Stimulated activated CD8-positive, alpha-beta memory T cell treated with anti-CD3 and anti-CD28 coated beads, Interleukin-12 subunit alpha, Interleukin-12 subunit beta, amount 100 ng/mL, for 4 hours (primary cell): ENCODE measurements at places on chromosomes 5 and 9.

- no peak for DNase-seq
Measured at GRCh38 chr9:125835655-125836054, 88.5 kb downstream of the PBX3 start.

DNA sequence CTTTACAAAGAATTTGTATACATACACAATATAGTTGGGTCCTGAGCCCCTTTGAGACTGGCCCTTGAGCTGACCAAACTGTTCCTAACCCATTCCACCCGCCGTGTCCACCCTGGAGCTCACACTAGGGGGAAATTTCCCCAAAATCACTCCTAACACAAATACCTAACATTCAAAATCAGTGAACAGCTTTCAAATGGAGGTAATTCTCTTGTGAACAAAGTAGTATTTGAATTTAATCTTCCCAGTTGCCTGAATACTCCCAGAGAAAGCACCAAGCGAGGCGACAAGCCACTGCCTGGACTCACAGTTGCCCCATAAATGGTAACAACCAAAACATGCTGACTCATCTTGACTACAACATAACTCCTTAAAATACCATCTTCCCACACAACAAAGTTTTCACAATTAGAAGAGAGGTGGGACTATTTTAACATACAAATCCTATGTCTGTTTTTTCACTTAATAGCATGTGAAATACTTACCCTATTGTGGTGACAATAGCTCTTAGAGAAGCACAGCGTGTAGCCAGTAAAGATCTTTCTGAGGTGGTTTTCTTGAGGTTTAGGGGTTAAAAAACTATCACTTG is 31.7 kb upstream of the SCAMP1 start:
- no peak for DNase-seq

GRCh38 chr9:80158131-80158530 is 586.4 kb downstream of the TLE4 start:
- no peak for DNase-seq

GRCh38 chr5:1315709-1316587 is 21.1 kb upstream of the TERT start:
- DNase-seq, result no peak

DNA sequence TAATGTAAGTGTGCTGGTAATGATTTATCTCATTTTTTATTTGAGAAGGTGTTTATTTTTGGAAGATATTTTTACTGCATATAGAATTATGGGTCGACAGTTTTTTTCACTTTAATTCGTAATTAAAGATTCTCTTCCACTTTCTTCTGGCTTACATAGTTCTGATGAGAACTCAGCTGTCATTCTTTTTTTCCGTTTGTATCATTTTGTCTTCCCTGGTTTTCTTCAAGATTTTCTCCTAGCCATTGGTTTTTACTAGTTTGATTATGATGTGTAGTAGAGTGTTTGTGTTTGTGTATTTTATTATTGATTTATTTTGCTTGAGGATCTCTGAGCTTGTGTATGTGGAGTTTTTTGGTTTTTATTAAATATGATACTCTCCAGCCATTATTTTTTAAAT is 21.7 kb downstream of the SLF1 start:
- no peak for DNase-seq

DNA sequence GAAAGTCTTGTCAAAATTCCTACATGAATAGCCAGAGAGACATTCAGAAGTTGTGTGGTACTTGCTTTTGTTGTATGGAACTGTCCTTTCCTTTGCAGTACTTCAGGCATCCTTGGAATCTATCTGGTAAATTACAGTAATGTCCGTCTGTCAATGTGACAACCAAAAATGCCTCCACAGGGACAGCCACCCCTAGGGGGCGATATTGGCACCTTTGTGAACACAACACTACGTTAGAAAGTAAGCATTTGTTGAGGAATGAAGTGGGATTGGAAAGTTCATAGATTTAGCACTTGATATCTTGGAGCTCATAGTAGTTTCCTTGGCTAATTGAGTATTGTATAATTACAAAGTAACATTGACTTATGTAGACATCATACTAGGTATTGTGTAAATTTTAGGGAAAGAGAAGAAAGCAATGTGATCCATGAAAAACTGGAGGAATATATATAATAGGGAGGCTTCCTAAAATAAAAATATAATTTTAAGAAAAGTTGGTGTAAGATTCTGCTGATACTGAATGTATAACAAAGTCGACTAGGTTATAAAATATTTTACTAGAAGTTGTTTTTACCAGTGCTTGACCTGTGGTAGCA is 32.7 kb downstream of the TMEFF1 start:
- peak; percentile 3 for DNase-seq

DNA sequence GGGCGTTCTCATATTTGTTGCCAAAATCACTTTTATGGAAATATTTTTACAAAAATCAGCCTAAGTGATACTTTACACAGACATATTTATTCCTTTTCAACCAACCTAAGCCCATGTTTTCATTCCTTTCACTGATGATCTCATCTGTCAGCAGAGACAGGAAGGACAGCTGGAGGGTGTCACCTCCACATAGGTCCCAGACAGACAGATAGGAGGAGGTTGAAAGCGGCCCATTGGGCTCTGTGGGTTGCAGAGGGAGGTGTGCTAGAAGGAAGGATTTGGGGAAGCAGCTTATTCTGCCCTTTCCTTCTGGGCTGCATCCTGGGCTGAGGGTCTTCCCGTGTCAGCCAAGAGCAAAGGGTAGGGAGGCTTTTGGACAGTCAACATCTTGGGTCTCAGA is 26.0 kb upstream of the SEMA4D start:
- no peak for DNase-seq

GRCh38 chr5:141434006-141434405 is 3.7 kb downstream of the PCDHGA12 start:
- no peak for DNase-seq

GRCh38 chr5:159817262-159818029 is 98.8 kb upstream of the ADRA1B start:
- DNase-seq, result no peak

DNA sequence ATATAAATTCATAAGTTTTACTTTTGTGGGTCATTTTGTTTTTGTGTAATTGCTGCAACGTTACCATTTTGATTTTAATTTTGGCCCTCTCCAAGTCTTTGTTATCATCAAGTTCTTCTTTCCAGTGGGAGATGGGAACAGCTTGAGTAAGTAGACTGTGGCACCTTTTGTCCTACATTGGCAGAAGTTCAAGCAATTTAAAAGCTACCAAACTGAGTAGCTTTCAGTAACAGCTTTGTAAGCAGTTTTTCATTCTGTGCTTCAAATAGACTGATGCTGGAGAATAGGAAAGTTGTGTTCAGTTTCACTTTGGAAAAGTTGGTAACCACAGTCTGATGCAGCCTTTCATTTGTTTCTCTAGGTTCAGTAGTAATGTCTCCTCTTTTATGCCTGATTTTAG is 47.8 kb upstream of the TMED7 start:
- no peak for DNase-seq

DNA sequence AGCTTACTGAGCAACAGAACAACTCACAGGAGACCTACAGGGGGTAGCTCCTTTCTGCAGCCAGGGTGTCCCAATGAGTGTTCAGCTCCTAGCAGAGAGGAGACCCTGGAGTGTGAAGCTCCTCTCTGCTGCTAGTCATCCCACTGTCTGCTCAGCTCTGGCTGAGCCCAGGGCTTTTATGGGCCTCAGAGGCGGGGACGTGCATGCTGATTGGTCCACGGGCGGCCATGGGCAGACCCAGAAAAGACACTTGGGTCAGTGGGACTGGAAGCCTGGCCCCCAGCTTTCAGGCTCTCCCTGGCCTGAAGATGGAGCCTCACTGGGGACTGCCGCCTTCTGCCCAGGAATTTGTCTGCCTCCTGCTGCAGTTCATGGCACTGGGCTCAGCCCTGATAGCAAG is 40.6 kb downstream of the TSPAN17 start:
- no peak for DNase-seq

- DNase-seq, result no peak
Measured at GRCh38 chr5:34687269-34688011, 31.3 kb downstream of the RAI14 start.

DNA sequence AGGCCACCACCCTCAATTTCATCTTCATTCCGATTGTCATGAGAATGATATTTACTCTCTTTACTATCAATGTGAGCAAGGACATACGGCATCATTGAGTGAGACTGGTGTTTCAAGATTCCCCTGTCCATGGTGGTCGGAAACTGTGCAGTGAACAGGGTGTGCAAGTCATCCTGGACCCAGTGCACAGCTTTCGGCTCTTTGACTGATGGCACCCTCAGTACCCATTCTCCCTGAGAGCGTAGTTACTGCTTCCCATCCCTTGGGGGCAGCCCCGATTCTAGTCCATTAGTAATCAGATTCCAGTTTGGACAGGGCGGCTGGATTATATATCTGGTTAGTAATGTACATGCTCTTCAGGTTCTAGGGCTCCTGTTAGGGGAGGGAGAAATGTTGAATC is 61.7 kb upstream of the SUB1 start:
- DNase-seq, result no peak

GRCh38 chr5:1460054-1460682 is 14.9 kb upstream of the SLC6A3 start:
- no peak for DNase-seq

GRCh38 chr5:4420177-4420576 is 720.0 kb upstream of the ADAMTS16 start:
- DNase-seq, result no peak

DNA sequence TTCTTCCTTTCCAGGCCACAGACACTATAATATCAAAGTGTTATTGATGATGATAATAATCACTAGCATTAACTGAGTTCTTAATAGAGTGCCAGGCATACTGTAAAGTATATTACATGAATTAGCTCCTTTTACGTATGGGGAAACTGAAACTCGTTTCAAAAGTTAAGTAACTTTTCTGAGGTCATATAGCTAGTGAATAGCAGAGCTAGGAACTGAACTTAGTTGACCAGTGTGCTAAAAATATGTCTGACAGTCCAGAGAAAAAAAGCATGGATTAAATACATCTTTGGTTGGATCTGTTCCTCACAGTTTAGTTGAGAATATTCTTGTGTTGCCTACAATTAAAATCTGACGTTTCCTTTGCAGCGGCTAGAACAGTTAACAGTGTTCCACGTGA is 18.4 kb upstream of the CATSPER3 start:
- no peak for DNase-seq

DNA sequence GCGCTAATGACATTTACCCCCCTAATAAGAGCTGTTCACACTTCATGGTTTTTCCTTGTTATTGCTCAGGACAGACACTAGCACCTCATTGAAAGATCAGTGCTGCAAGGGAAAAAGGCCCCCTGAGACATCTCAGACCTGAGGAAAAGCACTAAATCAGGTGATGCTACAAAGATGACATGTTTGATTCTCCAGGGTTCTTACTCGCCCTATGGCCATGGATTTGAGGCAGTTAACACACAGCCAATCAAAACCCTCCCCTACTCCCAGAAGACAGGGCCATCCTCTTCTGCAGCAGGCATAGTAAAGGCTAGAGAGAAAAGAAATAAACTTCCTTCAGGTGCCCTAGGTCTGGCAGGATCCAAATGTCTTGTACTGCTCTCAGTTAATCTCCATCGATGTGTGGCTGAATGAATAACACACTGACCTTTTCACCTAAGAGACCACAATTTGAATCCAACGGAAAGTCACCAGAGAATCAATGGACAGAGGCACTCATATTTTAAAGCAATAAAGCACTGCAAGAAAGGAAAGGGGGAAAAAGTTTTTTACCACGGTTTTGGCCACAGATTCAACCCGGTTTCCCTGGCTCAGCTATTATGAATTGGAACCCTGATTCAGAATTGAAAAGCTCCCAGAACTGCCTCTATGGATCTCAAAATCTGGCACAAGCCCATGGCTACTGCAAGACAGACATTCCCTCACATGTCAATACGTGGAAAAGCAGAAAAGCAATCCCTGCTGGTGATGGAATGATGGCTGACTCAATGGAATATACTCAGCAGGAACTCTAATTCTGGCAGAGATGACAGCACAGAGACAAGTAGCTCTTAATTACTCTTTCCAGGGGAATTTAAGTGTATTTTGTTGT is 329.5 kb downstream of the BNC2 start:
- DNase-seq, result no peak

- no peak for DNase-seq
Measured at GRCh38 chr5:107687937-107688336, 17.2 kb upstream of the EFNA5 start.

- DNase-seq, result no peak
Measured at GRCh38 chr9:6759185-6759977, 1.6 kb downstream of the KDM4C start.

- DNase-seq, result no peak
Measured at GRCh38 chr5:77816686-77817085, 40.5 kb upstream of the TBCA start.

- no peak for DNase-seq
Measured at GRCh38 chr9:22131817-22132216, 122.7 kb upstream of the CDKN2B start.

GRCh38 chr5:81370912-81371311 is 23.0 kb downstream of the ACOT12 start:
- no peak for DNase-seq

- no peak for DNase-seq
Measured at GRCh38 chr5:2201011-2201410, 318.3 kb upstream of the IRX4 start.

- no peak for DNase-seq
Measured at GRCh38 chr5:15797116-15797515, 297.1 kb downstream of the FBXL7 start.

DNA sequence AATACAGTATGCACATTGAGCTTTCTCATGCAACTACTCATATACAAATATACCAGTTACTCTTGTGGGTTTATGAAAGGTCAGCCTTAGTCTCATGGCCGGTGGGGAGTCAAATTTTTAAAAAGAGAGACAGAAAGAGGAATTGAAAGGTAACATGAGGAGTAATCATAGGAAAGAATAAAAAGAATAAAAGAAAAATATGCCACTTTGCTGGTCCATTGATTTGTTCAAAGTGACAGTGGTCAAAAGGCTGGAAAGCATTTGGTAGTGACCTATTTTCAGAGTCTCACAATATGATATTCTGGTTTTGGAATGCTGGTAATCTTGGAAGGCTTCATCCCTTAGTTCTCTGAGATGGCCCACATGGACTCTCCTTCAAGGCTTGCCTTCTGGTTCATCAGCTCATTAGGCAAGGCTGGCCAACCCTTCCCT is 67.0 kb downstream of the ZNF366 start:
- DNase-seq, result no peak

GRCh38 chr9:133131506-133131905 is 10.5 kb upstream of the RALGDS start:
- DNase-seq, result no peak

DNA sequence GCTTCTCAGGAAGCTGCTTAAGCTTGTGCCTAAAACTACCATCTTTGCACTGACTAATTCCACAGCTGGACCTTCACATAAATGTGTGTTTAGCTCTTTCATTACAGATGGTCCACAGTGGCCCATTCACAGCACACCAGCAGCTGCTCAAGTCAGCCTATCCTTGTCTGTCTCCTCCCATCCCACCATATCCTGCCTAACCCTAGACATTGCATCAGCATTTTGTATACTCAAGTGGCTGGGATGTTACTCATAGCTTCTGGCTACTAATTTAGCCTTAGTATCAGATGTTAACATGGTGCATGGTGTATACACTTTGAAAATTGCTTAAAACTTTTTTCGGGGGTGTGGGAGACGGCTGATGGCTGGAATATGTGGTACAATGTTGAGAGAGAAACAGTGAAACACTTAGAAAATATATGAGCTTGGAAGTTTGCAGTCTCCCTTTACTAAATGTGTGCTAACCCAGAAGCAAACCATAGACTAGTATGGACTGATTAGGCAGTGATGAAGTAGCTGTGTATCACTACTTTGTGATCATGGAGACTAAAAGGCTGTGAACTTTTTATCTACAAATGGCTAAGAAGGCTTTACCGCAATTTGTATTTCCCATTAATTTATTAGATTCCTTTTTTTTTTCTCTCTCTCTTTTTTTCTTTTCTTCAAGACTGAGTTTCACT is 83.1 kb downstream of the JMY start:
- no peak for DNase-seq
